Upper lobe of left lung (tissue), 6 donors: ENCODE measurements at places on chromosomes 6 and 20. TPM values are rescaled to one million over a fixed set of nuclear protein-coding genes. Genes with fewer than 3 reads are reported as not detected.

DNA sequence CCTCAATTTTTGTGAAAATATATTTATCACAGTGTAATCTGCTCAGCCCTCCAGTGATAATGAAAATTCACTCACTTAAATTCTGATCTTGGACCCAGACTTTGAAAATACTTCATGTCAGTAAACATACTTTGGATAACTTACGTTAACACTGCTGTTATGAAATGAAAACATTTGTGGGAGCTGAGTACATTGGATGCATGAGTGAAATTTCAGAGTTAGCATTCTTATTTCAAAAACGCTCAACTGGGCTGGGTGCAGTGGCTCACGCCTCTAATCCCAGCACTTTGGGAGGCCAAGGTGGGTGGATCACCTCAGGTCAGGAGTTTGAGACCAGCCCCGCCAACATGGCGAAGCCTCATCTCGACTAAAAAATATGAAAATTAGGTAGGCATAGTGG, 196.4 kb downstream of the UTRN start:
- no peak for DNase-seq

DNA sequence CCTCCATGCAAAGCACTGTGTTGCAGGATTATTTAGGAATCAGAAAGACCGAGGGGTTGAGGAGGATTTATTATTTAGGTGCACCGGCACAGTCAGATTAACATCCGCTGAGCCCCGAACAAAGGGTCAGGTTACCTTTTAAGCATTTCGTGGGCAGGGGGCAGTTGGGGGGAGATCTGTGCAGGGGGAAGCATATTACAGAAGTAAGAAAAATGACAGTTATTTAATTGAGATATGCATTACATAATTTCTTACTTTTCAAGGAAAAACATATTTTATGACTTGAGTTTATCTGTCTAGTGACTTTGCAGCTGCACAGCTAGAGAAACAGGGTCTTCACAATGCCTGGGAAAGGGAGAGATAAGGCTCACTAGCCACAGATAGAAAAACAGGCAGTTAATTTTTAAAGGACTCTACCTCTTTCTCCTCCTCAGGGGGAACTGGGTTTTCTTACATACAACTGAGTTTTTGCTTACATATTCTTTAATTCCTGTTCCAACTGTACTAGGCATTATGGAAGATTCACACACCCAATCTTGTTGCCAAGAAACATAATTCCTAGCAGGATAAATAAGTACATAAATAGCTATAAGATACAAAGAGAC, 1.7 kb upstream of the HINT3 start:
- no peak for DNase-seq

DNA sequence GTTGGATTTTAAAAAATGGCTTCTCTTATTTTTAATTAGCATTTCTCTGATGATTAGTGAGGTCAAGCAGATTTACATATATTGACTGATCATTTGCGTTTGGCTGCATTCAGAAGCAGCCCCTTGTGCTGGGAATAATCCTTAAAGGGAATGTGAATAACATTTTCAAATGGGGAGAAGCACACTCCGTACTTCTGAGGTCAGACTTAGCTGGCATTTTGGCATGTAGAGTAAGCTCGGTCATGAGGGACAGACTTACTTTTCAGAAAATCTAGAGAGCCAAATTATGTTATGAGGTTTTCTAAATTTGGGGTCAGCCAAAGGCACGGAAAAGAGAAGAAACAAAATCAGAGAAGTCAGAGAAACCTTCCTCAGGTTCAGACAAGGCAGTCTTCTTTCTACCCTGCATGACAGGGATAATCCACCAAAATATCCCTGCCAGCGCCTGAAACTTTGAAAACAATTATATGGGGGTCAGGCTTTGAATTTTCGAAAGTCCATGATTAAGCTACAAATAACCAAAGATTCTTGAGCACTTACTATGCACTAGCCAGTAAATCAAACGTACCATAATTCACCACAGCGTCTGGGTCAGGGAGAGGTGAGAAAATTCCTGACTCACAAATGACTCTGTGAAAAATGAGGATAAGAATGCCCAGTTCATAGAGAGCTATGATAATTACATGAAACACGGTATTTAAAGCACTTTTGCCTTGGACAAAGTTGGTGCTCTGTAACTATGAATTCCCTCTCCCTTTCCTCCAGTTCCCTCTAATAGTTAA, 44.9 kb downstream of the ADAT2 start:
- no peak for DNase-seq

DNA sequence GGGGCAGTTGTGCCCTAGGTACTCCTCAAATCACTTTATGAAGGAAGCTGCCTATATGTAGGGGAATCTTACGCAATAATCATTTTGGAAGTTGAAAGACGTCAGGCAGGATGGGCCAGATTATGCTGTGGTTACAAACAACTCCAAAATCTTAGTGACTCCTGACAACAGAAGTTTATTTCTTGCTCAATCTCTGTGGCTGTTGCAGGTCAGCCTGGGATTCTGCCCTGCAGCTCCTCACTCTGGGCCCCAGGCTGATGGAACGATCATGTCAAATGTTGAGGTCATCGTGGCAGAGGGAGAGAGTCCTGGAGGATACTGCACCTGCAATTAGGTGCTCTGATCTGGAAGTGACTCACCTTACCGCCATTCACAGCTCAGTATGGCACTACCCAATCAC, 88.4 kb downstream of the ZDHHC14 start:
- no peak for DNase-seq

GRCh38 chr20:45104786-45105185, 3.9 kb upstream of the KCNS1 start:
- DNase-seq, result peak; percentile 38

DNA sequence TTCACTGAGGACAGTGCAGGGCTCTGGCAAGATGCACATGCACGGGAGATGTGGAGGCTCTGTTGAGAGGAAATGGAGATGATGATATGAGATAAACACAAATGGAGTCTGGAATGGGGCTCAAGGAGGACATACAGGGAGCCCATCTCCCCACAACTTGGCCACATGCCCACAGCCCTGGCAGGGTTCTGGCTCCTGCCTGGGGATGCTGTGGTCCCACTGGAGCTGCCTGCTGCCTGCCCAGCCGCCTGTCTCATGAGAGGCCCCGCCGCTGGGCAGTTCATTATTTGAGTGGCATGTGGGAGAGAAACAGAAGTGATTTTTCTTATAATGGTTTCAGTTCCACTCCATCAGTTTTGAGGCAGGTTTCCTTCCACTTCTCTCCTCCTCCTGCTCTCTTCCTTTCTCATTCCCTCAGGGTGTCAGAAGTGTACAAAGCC, 133.6 kb upstream of the TRAF3IP2 start:
- DNase-seq, result no peak

- no peak for DNase-seq
Observed at GRCh38 chr6:73797861-73798260, 101.9 kb downstream of the CD109 start.

- no peak for DNase-seq
Observed at GRCh38 chr6:157821342-157822033, 1.6 kb upstream of the SNX9 start.

- no peak for DNase-seq
Observed at GRCh38 chr6:125519367-125519766, 217.6 kb upstream of the HDDC2 start.

- DNase-seq, result no peak
Observed at GRCh38 chr6:23526526-23526925, 599.5 kb upstream of the NRSN1 start.

DNA sequence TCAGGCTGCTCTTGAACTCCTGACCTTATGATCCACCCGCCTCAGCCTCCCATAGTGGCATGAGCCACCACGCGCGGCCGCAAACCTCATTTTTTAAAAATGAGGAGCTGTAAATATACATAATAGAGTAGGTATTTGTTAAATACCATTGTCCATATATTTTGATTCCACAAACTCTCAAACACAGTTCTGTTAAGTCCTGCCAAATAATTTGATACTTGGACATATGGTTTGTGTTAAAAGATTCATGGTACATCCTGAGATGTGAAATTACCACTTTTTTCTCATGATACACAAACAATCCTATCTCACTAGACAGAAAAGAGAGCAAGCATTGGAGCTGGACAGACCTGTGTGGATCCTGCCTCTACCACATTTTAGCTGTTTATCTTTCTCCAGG, 334.1 kb upstream of the KCNQ5 start:
- no peak for DNase-seq

DNA sequence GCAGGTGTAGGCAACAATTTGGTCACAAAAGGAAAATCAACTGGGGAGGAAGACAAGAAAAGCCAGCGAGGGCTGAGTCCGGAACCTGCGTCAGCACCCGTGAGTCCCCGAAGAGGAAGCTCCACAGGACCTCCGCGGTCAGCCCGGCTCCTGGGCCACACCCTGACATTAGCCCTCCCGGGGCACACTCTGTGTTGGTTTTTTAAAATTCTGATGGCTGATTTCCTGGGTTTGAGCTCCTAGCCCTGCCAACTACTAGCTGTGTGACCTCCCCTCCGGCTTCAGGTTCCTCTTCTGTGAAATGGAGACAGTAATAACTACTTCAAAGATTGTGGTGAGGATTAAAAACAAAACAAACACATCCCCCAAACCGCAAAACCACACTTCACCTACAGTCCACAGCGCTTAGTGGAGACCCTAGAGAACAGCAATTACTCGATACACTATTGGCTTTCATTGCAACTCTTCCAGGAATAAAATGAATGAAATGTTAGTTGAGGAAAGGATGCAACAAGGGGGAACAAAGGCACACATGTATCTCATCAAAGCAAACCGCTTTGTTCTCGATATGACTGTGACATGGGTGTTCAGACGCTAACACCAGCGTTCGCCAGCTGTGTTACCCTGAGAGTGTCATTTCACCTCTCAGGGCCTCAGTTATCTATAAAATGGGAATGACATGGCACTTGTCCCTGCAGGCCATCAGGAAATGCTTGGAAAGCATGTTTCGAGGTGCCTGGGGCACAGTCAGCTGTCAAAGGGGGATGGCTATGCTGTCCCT, 985 bp downstream of the ZBP1 start:
- peak; percentile 70 for DNase-seq

- DNase-seq, result no peak
Observed at GRCh38 chr20:15364781-15365180, 1027.4 kb upstream of the FLRT3 start.

DNA sequence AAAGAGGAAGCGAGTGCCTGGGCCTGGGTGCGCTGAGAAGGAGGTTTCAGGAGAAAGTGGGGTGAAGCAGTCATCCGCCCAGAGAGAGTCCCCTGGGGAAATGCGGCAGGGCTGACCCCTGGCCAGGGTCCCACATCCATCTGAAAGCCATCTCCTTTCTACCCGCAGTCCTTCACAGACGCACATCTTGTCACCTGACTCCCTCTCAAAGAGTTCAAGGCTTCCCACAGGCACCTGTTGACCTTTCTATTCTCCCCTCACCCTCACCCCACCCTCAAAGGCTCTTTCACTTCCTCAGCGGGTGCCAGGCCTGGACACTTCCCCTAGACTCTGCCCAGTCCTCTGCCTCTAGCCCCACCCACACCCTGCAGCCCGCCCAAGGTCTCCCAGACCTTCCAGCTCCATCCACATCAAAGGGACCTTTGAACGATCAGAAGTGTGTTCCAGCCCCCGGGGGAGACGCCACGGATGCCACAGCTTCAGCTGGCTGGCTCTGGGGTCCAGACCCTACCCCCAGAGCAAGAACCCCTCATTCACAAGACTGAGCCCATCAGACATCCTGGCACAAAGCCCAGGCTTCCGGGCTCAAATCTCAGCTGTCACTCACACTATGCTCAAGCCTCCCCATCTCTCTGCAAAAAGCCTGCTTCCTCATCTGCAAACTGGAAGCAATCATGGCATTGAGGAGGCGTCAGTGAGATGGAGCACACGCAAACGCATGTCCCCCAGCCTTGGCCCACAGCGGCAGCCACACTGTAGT, 2.1 kb downstream of the CTSZ start:
- DNase-seq, result peak; percentile 54

SLC22A16 gene
- not detected for total RNA-seq

TRIM10 gene
- 0.07 TPM for total RNA-seq

SLCO4A1 gene
- total RNA-seq, result 44.5 TPM

MCCD1 gene
- not detected for total RNA-seq

PTCRA gene
- total RNA-seq, result not detected

SIGLEC1 gene
- total RNA-seq, result 14.4 TPM

FOXQ1 gene
- total RNA-seq, result 14.4 TPM
